ENCODE measurements at places on chromosomes 4 and X. TPM values are rescaled to one million over a fixed set of nuclear protein-coding genes. Genes with fewer than 3 reads are reported as not detected.

RENBP gene
- 22.9 TPM for total RNA-seq

ZNF732 gene
- not detected for total RNA-seq

DNA sequence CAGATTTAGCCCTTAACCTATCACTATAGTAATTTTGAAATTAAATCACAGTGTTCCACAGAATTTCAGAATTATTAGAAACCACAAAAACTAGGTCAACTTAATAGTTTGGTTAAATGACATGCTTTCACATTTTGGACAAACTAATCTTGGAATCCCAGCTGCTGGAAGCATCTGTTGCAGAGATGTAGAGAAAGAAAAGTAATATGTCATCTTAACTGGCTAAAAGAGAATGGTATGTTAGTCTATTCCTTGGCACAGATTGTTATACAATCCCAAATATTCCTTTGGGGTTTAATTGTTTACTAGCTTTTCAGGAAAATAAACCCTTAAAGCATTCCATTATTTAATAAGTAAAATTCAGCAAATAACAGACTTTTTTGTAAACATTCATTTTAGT lies 519.9 kb downstream of the IL15 start:
- no peak for DNase-seq

DNA sequence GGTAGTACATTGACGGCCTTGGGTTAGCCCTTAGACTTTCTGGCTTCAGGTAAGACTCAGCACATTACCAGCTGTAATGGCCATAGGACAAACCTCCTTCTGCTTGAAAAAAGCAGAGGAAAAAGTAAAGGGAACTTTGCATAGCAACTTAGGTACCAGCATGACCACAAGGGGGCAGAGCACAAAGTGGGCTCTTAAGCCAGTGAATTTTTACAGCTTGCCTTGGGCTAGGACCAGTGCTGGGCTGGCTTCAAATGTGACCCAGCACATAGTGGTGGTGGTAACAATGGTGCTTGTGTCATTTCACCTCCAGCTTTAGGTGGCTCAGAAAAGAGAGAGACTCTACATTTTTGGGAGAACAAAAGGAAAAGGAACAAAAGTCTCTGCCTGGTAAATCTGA lies 66.1 kb downstream of the KLHL4 start:
- no peak for DNase-seq

- no peak for DNase-seq
Measured at GRCh38 chrX:49187526-49187925, 1.4 kb upstream of the PRICKLE3 start.

GRCh38 chr4:161919442-161920220 lies 244.2 kb downstream of the FSTL5 start:
- no peak for DNase-seq

DUX4 gene
- total RNA-seq: not detected

GRCh38 chr4:134365852-134366251 lies 164.3 kb upstream of the PABPC4L start:
- no peak for DNase-seq

DNA sequence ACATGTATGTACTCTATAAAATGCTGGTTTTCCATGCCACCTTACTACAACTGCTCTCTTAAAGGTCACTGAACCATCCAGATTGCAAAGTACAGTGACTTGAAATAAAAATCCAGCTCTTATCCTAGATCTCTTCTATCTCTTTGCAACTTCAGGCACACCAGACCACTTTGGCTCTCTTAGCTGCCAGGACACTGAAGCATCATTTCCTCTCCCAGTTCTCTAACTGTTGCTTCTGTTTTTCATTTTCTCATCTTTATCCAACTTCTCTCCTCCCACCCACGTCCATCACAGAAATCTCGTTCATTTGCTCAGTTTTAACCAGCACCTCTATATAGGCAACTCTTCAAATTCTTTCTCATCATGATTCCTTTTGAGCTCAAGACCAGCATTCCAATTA lies 74.3 kb downstream of the METTL14 start:
- DNase-seq: no peak

GRCh38 chr4:98338761-98339438 lies 77.7 kb downstream of the RAP1GDS1 start:
- no peak for DNase-seq

STK32B gene
- total RNA-seq: 18.2 TPM

GRCh38 chrX:34874763-34875162 lies 67.8 kb upstream of the FAM47B start:
- DNase-seq: no peak

- DNase-seq: no peak
Measured at GRCh38 chr4:65391814-65392213, 278.5 kb downstream of the EPHA5 start.

- no peak for DNase-seq
Measured at GRCh38 chrX:31227250-31227649, 155.4 kb upstream of the FTHL17 start.

DNA sequence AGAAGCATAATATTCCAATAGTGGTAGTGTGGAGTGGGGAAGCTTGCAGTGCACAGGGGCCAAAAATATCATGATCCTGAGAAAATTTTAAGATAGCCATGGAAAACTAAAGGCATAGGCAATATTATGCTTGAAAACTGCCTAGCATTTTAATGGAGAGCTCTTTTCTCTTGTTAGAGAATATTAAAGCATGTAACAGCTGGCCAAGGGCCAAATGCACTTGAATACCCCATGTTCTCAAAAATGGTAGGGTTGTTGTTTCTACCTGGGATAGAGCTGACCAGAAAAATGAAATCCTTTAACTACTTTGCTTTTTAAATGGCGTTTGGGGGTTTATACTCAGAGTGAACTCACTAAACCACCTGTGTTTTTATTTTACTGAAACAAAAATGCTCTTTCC lies 739.6 kb upstream of the SLIT2 start:
- no peak for DNase-seq

GRCh38 chrX:133970076-133970475 lies 15.3 kb downstream of the GPC3 start:
- peak; percentile 68 for DNase-seq

GRCh38 chrX:109847257-109848187 lies 114.5 kb upstream of the ACSL4 start:
- DNase-seq: no peak

GRCh38 chr4:99893029-99893428 lies 1.2 kb downstream of the LAMTOR3 start:
- DNase-seq: no peak

- DNase-seq: no peak
Measured at GRCh38 chr4:61380865-61381264, 180.7 kb downstream of the ADGRL3 start.

NAAA gene
- total RNA-seq: 58.1 TPM

DNA sequence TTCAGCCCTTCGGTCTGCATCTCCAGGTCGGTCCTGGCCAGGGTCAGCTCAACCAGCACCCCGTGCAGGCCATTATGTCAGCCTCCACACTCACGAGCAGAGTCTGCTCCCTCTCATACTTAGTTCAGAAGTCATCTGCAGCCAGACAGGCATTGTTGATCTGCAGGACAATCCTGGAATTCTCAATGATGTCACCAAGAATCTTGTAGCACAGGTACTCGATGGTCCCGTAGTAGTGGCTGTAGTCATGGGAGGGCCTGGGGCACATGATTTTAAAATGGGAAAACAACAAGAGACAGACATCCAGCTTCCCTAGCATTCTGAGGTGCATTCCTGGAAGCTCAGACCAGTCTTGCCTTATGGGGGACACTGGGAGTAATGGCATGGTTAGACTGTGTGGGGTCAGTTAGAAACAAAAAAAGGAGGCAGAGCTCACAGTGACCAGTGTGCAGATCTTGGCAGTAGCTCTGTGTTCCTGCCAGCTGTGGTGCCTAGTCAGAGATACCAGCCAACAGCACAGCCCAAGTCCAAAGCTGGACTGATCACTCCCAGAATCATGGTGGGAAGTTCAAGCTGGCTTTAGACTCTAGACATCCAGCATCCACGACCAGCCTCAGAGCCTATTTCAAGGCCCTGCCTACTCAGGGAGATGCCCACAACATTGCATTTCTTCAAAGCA lies 31.9 kb downstream of the LRIT3 start:
- no peak for DNase-seq

CSN3 gene
- total RNA-seq: not detected

DNA sequence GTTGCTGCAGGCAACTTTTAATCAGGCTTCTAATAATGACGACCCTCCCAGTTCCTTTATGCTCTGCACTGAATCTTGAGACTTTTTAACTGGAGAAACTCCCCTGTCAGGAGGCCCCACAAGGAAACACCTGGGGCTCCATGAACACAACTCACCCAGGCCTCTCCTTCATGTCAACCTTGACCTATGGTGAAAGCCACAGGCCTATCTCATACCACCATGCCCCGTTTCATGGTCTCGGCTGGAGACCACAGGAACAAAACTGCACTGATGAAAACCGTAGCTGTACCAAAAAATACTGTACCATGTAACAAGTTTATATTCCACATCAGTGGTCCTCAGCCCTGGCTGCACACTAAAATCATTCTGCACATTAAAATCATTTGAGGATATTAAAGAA lies 57.0 kb downstream of the ZNF827 start:
- no peak for DNase-seq

DNA sequence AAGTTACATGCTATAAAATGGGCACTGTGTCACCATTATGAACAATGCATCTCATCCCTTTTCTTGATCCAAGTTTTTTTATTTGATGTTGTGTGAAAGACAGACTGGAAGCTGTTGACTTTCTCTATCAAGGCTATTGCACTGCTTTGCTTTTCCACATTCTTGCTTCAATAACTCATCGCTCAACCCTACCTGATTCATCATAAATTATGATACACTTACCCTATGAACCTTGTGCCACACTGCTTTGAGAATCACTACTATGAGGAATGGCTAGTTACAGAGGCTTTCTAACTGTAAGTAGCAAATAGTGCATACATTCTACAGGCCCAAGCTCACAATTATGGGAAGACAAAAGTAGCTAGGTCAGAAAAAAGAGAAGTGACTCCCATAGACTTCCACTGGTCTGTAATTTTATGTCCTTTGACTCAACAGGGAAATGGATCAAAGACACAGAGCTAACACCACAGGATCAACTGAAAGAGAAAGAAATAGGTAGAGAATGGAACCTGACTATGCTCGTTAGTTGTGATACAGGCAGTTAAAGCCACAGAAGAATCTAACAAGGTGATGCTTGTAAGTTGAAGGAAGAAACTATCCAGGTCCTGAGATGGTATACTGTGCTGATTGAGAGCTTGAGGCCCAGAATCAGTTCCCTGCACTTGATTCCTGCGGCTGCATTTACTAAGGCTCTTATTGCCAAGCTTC lies 163.5 kb downstream of the PPP3CA start:
- no peak for DNase-seq

F8 gene
- 41.3 TPM for total RNA-seq

C1QTNF7 gene
- total RNA-seq: 2.2 TPM

XKRX gene
- 0.63 TPM for total RNA-seq

RAB33A gene
- 2.9 TPM for total RNA-seq

GRCh38 chr4:23388699-23389395 lies 501.0 kb downstream of the PPARGC1A start:
- DNase-seq: no peak

NAP1L3 gene
- total RNA-seq: 3.8 TPM

DNA sequence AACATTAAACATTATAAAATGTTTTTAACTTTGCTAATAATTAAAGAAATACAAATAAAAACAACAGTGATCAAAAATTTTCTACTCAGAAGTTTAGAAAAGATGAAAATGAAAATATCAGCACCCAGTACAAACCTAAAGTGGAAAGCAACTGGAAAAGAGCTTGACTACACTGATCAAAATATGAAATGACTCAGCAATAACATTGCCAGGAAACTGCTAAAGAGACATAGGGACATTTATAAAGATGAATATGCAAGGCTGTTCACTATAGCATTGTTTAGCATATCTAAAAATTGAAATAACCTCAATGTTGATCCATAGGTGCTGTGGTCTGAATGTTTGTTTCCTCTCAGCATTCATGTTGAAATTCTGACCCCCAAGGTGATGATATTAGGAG lies 88.5 kb upstream of the NOCT start:
- no peak for DNase-seq

EGFL6 gene
- total RNA-seq: not detected

TLR8 gene
- 3.1 TPM for total RNA-seq

GAGE12J gene
- total RNA-seq: not detected

DNA sequence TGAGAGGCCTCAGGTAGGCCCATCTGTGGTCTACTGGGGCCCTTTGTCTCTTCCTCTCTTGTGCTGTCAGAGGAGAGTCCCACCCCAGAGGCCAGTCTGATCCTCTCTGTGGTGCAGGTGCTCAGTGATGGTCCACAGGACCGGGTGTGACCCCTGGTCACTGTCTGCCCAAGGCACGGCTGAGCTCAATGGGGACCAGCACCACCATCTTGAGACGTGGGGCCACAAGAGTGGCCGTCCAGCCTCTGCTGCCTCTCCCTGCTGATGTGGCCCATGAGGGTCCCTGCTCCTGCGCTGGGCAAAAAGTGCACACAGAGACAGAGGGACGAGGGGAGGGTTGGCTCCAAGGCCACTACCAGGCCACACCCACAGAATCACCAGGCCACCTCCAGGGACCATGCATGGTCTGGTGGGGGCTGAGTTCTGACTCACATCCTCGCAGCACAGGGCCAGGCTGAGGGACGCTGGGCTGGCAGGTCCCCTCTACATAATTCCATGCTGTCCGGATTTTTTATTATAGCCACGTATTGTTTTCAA lies 88.3 kb downstream of the FAM53A start:
- peak; percentile 41 for DNase-seq

- no peak for DNase-seq
Measured at GRCh38 chr4:2789793-2790582, 2.9 kb upstream of the SH3BP2 start.

DNA sequence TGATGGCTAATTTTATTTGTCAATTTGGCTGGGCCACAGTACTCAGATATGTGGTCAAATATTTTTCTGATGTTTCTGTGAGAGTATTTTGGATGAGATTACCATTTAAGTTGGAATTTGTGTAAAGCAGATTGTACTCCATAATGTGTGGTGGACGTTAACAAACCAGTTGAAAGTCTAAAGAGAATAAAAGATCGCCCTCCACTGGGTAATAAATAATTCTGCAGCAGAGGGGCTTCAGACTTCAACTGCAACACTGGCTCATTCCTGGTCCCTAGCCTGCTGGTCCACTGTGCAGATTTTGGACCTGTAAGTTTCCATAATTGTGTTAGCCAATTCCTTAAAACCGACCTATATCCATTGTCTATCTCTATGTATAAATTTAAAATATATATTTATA lies 540.3 kb downstream of the PCDH18 start:
- no peak for DNase-seq

DNA sequence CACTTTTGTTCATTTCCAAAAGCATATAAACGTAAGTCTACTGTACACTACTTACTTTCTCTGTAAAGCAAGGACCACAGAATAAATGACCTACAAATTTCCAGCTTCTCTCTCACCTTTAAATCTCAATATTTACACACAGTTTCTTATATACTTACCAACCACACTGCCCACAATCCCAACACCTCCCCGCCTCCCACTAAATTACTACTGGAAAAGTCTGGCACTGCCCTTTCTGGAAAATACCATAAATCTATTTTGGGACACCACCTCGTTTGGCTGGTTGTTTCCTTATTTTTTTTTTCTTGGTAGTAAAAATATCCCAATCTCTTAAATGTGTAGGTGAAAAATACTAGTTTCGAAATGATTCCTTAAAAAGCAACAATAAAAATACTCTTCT lies 19.6 kb downstream of the FAT1 start:
- no peak for DNase-seq

GRCh38 chr4:155353923-155354540 lies 22.7 kb downstream of the MAP9 start:
- peak; percentile 51 for DNase-seq

All from kidney (tissue), 22 donors.